ENCODE measurements at places on chromosomes 4 and X.
A peak's percentile ranks its signal among the peaks of the same experiment; 100 is the strongest.

GRCh38 chrX:20254712-20255299, 11.9 kb downstream of the RPS6KA3 start:
- no peak for DNase-seq

DNA sequence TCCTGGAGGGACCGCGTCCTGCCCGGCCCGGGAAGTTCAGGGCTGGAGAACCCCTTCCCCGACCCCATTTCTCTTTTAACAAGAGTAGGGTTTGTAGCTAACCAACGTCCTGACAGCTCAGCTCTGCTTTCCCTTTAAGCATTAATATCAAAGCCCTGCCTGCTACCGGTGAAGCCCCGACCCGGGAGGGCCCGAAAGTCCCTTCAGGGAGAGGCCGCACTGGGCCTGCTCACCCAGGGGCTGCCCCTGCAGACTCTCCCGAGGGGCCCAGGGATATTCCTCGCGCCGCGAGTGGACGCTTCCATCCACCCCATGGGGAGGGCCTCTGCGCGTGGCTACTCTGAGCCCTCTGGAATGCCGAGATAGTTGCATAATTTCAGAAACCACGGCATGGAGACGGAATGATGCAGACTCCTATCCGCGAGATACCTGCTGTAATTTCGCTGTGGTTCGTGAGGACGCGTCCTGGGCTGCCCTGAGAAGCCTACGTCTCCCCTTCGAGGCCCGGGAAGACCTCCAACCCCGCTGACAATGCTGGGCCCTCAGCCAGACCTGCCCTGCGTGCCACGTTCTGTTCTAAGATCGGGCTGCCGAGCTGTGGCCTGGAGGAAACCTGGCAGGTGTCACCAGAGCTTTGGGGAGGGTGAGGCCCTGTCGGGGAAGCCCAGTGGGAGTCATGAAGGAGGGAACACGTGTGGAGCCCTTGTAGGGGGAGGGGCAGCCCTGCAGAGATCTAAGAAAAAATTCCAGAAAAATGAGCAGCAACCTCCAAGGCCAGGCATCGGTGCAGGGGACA, 999 bp upstream of the CTBP1 start:
- DNase-seq, result peak; percentile 15

GRCh38 chr4:23923840-23924239, 34.0 kb upstream of the PPARGC1A start:
- no peak for DNase-seq

- DNase-seq, result no peak
Measured at GRCh38 chr4:121875652-121876051, 5.4 kb upstream of the BBS7 start.

GRCh38 chr4:7845493-7846128, 94.0 kb downstream of the AFAP1 start:
- no peak for DNase-seq

GRCh38 chrX:10507181-10507580, 113.2 kb downstream of the MID1 start:
- no peak for DNase-seq

DNA sequence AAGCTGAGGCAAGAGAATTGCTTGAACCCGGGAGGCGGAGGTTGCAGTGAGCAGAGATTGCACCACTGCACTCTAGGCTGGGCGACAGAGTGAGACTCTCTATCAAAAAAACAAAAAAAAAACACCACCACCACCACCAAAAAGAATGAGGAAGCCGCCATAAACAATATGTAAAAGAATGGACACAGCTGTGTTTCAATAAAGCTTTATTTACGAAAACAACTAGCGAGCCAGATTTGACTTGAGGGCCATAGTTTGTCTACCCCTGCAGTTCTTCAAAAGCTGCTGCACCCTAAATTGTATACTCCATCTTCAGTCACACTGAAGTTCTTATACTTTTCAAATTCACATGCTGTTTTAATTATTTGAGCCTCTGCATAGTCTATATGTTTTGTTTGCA, 306.5 kb upstream of the KLF3 start:
- no peak for DNase-seq

DNA sequence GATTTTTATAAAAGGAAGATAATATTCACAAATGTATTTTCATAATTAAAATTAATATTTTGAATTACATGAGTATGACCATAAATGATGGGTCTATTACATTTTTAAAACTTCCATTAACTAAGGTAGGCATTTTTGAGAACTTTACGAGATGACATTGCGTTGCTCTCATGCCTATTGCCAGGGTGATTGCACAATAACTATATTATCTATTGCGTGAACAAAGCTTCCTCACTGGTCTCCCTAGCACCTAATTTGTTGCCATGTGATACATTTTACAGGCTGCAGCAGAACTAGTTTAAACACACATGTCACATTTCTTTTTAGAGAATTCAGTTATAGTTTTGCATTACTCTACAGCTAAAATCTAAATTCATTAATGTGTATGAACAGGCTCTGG, 289.7 kb upstream of the GRID2 start:
- no peak for DNase-seq

GRCh38 chr4:80112236-80112635, 39.2 kb upstream of the ANTXR2 start:
- DNase-seq, result no peak

- DNase-seq, result no peak
Measured at GRCh38 chrX:23008431-23009099, 8.8 kb downstream of the DDX53 start.

- no peak for DNase-seq
Measured at GRCh38 chr4:6582889-6583490, 8.0 kb downstream of the MAN2B2 start.

- DNase-seq, result no peak
Measured at GRCh38 chr4:105483840-105484239, 10.0 kb upstream of the PPA2 start.

DNA sequence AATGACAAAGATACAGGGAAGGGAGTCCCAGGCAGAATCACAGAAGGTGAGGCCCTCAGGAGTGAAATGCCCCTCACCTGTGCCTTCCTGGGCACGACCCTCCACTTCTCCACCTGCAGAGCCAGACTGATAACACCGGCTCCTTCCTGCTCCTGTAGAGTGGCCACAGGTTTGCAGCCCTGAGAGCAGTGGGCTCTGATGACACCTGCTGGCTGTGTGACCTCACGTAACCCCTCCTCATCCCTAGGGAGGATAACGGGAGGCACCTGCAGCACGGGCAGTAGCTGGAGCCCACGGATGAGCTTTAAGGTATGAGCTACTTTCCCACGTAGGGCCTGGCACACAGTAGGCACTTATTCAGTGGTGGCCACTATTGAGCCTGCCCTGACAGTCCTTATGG, 25.5 kb upstream of the MAN2B2 start:
- DNase-seq, result no peak

- peak; percentile 93 for DNase-seq
Measured at GRCh38 chrX:318068-318738, 393 bp downstream of the GTPBP6 start.

DNA sequence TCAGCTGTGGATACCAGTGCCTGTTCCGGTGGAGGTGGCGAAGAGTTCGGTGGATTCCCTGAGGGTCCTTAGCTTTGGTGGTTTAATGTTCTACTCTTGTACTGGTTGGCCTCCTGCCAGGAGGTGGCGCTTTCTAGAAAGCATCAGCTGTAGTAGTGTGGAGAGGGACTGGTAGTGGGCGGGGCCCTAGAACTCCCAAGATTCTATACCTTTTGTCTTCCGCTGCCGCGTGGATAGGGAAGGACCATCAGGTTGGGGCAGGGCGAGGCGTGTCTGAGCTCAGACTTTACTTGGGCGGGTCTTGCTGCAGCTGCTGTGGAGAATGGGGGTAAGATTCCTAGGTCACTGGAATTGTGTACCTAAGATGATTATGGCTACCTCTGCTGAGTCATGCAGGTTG, 390.3 kb downstream of the FAM47A start:
- no peak for DNase-seq

- peak; percentile 54 for DNase-seq
Measured at GRCh38 chr4:36244257-36245082, at the start of gene ARAP2. ARAP2 (minus strand) TSS chr4:36244514; CDS start chr4:36229486, 15,028 bp downstream.

GRCh38 chr4:88177983-88178625, 19.7 kb upstream of the ABCG2 start:
- DNase-seq, result no peak

- DNase-seq, result no peak
Measured at GRCh38 chr4:15374656-15375055, 53.2 kb upstream of the C1QTNF7 start.

- DNase-seq, result no peak
Measured at GRCh38 chr4:147831551-147832171, 99.8 kb downstream of the ARHGAP10 start.

DNA sequence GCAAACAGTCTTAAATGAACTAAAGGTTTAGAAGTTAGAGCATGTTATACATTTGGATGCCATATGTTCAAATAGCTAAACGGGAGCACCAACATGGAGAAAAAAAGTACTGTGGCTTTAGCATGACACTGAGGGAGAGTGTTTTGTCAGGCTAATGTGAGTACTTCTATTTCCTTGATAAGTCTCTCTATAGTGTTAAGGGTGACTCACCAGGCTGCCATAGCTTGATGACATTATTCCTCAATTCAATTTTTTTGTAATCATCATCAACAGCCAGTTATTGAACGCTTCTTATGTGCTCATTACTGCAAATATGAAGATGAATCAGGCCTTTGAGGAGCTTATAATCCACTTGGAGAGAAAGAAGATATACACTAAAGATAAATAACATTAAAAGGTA, 211.4 kb upstream of the GPR101 start:
- DNase-seq, result no peak

- DNase-seq, result no peak
Measured at GRCh38 chr4:146640465-146641061, 1.9 kb downstream of the POU4F2 start.

Data from stimulated activated CD4-positive, alpha-beta T cell treated with anti-CD3 and anti-CD28 coated beads, TNF-alpha, amount 100 ng/mL, for 1 hour (primary cell).